ENCODE measurements at places on chromosomes 11 and 22. TPM values are rescaled to one million over a fixed set of nuclear protein-coding genes. Genes with fewer than 3 reads are reported as not detected.
A peak's percentile ranks its signal among the peaks of the same experiment; 100 is the strongest.

DNA sequence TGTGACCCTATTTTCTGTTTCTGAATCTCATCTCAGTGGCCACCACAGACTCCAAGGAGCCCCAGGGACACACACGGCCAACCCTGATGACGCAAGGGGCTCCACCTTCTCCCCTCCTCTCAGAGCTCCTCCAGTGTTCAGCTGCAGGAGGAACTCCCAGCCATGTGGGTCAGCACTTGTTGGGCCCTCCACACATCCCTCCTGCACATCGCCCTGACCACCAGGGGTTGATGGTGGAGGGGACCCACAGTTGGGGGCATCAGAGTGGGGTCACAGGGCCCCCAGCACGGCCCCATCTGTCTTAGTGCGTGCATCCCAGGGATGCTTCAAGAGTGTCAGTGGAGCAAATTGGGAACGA, 499.6 kb downstream of the BRD1 start:
- DNase-seq: no peak

- DNase-seq: no peak
Observed at GRCh38 chr11:102449651-102450570, 2.7 kb downstream of the TMEM123 start.

- no peak for DNase-seq
Observed at GRCh38 chr22:25840167-25840566, 98.2 kb downstream of the MYO18B start.

- no peak for DNase-seq
Observed at GRCh38 chr11:10122326-10123197, 171.5 kb downstream of the SBF2 start.

DNA sequence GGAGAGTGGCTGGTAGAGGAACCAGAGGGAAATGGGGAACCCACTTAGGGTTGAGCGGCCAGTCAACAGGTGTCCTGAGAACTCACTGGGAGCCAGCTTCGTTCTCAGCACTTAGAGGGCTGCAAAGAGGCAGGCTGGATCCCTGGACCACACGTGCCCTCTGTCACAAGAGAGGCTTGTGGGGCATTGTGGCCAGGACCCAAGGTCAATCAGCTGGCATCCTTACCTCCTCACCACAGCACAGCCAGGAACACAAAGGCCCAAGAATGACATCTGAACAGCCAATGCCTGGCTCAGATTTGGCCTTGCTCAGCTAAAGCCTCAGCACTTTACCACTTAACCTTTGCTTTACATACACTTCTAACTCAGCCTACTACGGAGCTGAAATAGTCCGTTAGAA, 7.4 kb downstream of the MAPK8IP1 start:
- DNase-seq: no peak

GRCh38 chr22:43789452-43789851, 22.7 kb downstream of the EFCAB6 start:
- DNase-seq: no peak

DNA sequence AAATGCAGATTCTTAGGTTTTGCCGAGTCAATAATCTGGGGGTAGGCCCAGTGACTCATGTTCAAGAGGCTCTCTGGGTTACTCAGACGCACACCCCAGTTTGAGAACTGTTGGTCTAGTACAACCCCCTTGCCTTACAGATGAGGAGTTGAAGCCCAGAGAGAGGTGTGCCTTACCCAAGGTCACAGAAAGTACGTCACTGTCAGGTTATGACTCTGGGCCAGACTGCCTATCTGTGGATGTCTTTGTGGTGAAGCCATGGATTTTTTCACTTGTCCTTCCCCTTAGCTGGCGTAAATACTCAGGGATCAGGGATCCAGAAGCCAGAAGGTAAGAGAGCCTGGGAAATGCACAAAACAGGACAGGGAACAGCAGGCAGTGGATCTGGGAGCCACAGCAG, 25.2 kb upstream of the NECTIN1 start:
- DNase-seq: no peak

- DNase-seq: no peak
Observed at GRCh38 chr11:44968510-44968909, 17.8 kb upstream of the TP53I11 start.

DNA sequence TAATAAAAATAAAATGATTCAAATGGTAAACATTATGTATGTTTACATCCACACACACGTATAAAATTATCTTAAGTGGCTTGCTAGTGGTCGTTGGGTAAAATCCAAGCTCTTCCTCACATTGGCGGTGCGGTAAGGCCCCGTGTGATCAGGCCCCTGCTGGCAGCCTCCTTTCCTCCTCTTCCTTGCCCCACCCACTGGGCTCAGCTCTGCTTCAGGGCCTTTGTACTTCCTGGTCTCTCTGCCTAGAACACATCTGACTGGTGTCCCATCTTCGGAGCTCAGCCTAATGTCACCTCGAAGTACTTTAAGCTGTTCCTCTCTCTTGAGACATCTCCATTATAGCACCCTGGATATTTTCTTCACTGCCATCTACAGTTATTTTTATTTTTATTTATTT, 52.8 kb downstream of the OSBP2 start:
- DNase-seq: no peak

DNA sequence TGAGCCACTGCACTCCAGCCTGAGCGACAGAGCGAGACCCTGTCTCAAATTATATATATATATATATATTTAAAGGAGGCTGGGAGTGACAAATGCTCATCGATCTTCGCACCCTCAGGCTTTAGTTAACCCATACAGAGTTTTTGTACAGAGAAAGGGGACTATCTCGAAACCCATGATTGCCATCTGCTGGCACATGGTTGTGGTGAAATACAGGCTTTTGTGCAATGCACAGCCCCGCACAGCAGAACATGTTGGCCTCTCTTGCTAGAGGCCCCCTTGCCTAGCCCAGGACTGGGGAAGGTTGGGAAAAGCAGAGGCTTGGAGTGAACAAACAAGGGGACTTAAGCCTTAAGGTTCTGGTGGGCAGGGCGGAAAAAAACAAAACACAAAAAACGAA, 3.6 kb downstream of the MYBPC3 start:
- DNase-seq: peak; percentile 54

GRCh38 chr11:15607361-15608036, 492.8 kb downstream of the INSC start:
- DNase-seq: no peak

Gene CECR2
- 0.53 TPM for total RNA-seq

Gene VSIG10L2
- not detected for total RNA-seq

Gene C11orf86
- not detected for total RNA-seq

Gene ZNF214
- total RNA-seq: not detected

Gene MUC2
- not detected for total RNA-seq

Gene OR8G1
- total RNA-seq: not detected

Gene RASD2
- not detected for total RNA-seq

Gene TMA7B
- not detected for total RNA-seq

Gene MMP12
- not detected for total RNA-seq

All from OCI-LY7 (cell line).